ENCODE measurements at places on chromosomes 3 and 15.

GRCh38 chr15:65569728-65570127 lies 39.5 kb downstream of the HACD3 start:
- no peak for DNase-seq

DNA sequence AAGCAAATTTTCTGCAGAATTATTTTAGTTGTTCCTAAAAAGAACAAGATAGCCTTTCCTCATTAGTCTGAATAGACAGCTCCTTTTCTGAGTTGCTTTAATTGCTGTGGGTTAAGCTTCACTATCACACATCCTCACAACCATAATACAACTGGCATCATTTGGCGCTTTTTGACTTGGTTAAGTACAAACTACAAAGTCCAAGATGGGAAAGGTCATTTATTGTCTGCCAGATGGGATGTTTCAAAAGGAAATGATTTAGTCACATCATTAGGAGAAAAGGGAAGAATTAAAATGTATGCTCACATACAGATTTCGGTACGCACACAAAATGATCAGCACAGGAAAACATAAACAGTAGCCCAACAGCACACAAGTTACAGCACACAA lies 329.1 kb downstream of the RORA start:
- DNase-seq: no peak

- no peak for DNase-seq
These were observed 148.9 kb upstream of the TSPAN3 start for GRCh38 chr15:77219841-77220240.

GRCh38 chr3:77871436-77871835 lies 831.5 kb downstream of the ROBO2 start:
- DNase-seq: no peak

Measured in activated CD4-positive, CD25-positive, alpha-beta regulatory T cell treated with anti-CD3 and anti-CD28 coated beads, Interleukin-2, amount 50 U/mL, for 72 hours (primary cell).